Mammary epithelial cell (primary cell): ENCODE measurements at places on chromosomes 7 and 10. TPM values are rescaled to one million over a fixed set of nuclear protein-coding genes. Genes with fewer than 3 reads are reported as not detected.

Gene WNT16
- not detected for total RNA-seq

Gene FFAR4
- not detected in 2 replicates for total RNA-seq

GRCh38 chr10:18423058-18423637, 228.2 kb downstream of the NSUN6 start:
- DNase-seq: no peak

DNA sequence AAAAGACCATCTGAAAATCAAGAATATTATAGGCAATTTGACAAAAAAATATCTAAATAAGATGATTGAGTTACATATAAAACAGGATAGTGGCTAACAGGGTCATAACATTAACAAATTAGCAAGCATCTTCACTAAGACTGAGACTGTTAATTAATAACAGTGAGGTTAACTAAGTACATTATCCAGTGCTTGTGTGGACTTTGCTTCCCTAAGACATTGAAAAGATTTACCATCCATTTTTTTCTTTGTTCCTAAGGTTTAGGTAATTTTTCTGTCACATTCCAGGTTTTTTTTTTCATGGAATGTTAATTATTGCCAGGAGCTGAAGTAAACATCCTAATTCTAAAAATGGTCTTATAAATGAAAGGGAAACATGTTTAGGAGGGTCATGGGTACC, 227.6 kb downstream of the ANKRD7 start:
- no peak for DNase-seq

- DNase-seq: no peak
Observed at GRCh38 chr7:129801882-129802281, 150.9 kb downstream of the UBE2H start.

DNA sequence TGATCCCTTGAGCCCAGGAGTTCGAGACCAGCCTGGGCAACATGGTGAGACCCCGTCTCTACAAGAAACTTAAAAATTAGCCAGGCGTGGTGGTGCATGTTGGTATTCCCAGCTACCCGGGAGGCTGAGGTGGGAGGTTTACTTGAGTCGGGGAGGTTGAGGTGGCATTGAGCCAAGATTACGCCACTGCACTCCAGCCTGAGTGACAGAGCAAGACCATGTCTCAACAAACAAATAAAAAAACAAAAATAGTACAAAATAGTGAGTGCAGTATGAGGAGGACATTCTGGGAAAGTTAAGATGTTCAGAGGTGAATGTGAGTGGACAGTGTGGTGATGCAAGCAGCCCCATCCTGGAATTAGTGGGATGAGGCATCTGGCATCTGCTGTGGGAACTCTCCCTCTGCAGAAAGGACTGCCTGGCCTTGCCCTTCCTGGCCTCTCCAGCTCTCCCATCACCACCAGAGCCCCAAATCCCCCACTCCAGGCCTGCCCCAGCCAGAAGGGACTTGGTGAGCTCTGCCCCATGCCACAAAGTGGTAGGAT, 96.6 kb upstream of the PARD3 start:
- DNase-seq: no peak
